ENCODE measurements at places on chromosomes 3 and 15.

DNA sequence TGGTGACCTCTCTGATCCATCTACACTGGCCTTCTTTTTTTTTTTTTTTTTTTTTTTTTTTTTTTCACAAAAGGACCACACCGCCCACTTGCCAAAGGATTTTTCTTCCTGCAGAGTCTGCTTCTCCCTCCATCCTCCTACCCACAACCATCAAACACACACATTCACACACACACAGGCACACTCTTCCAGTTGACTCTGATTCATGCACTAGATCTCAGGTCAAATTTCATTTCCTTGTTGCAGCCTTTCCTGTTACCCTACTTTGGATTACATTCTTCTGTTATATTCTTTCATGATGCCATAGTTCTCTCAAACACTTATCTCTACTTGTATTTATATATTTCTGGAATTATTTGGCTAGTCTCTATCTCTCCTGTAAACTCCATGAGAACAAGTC lies 133.9 kb downstream of the STAC start:
- DNase-seq, result no peak

- no peak for DNase-seq
Measured at GRCh38 chr3:118088696-118089095, 946.0 kb downstream of the IGSF11 start.

DNA sequence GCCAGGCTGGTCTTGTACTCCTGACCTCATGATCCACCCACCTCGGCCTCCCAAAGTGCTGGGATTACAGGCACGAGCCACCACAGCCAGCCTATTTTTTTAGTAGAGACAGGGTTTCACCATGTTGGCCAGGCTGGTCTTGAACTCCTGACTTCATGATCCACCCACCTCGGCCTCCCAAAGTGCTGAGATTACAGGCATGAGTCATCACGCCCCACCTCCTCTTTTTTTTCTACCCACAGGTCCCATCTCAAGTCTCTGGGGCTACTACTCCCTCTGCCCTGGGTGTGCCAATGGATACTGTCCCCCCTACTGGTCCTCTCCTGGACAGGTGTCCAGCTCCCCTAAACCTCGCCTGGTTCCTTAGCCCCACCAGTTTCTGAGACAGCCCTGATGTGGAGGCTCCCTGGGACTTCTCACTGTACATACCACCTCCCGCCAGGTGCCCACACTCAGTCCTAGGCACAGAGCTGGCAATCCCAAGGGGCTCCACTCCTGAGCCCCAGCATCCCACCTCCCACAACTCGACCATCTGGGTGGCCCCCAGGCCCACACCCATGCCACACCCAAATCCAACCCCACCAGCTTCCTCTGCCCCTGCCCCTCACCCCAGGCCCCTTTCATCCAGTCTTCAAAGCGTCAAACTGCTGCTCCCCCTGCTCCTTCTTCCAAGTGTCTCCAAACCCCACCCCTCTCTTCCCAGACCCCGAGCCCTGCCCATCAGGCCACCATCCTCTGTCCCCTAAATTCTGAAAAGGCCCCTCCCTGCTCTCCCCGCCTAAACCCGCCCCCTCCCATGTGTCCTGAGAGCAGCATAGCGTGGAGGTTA lies 13.1 kb upstream of the CYP11A1 start:
- DNase-seq, result no peak

DNA sequence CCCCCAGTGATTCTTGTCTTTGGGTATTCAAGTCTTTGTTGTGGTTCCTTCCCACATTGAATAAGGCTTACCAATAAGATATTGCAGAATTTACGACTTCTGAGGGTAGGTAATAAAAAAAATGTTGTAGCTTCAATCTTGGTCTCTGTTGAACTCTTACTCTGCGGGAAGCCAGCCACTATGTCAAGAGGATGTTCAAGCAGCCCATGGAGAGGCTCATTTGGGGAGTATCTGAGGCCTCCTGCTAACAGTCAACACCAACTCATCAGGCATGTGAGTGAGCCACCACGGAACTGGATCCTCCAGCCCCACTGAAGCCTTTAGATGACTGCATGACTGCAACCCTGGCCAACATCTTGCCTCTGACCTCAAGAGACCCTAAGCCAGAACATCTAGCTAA lies 3.2 kb upstream of the TBC1D23 start:
- DNase-seq, result no peak

DNA sequence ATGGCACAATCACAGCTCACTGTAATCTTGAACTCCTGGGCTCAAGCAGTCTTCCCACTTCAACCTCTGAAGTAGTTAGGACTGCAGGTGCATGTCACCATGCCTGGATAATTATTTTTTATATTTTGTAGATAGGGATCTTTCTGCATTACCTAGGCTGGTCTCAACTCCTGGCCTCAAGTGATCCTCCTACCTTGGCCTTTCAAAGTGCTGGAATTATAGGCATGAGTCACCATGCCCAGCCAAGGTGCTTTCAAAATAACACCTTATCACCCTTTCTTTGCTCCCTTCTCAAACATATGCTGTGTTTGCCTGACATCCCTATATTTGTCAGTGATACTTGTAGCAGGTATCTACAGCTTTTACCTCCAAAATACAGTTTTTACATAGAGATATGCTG lies 242.0 kb upstream of the ARRDC4 start:
- DNase-seq, result no peak

- DNase-seq, result peak; percentile 61
Measured at GRCh38 chr3:112681822-112682325, 40.9 kb upstream of the CCDC80 start.

GRCh38 chr3:37054370-37054769 lies 61.1 kb downstream of the MLH1 start:
- peak; percentile 45 for DNase-seq
